ELR (cell line): ENCODE measurements at places on chromosomes 11 and 22.

DNA sequence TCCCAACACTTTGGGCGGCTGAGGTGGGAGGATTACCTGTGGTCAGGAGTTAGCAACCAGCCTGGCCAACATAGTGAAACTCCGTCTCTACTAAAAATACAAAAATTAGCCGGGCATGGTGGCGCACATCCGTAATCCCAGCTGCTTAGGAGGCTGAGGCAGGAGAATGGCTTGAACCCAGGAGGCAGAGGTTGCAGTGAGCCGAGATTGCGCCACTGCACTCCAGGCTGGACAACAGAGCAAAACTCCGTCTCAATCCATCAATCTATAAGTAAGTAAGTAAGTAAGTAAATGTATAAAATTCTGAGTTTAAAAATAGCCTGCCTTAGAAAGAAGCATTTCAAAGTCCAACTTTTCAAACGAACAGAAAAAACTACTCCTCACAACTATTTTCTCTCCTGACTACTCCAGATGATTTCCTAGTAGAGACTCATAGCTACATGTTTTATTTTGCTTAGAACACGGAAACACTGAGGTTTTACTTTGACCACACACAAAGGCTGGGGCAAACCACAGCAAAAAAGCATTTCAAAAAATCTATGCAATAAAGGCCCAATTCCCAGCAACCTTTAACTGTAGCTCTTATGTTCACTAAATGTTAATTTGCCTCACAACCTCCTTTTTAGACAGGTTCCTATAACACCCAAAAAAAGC, 16.3 kb downstream of the SPTY2D1 start:
- DNase-seq, result no peak

GRCh38 chr22:46195487-46196165, 45.3 kb downstream of the PPARA start:
- no peak for DNase-seq

GRCh38 chr22:44974454-44974853, 35.4 kb downstream of the PHF21B start:
- no peak for DNase-seq

DNA sequence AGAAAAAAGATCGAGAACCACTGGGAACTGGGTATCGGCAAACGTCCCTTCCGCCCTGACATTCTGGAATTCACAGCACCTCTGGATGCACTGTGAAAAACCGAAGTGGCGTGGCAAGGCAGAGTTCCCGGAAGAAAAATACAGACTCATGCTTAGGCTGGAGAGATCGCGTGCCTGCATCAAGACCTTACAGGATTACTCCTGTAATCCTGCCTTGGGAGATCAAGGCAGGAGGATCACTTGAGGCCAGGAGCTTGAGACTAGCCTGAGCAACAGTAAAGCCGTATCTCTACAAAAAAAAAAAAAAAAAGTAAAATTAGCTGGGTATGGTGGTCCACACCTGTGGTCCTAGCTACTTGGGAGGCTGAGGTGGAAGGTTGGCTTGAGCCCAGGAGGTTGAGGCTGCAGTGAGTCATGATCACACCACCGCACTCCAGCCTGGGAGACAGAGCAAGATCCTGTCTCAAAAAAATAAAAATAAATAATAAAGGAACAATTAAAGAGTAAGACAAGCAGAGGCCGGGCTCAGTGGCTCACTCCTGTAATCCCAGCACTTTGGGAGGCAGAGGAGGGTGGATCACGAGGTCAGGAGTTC, 19.9 kb upstream of the TEF start:
- peak; percentile 54 for DNase-seq

DNA sequence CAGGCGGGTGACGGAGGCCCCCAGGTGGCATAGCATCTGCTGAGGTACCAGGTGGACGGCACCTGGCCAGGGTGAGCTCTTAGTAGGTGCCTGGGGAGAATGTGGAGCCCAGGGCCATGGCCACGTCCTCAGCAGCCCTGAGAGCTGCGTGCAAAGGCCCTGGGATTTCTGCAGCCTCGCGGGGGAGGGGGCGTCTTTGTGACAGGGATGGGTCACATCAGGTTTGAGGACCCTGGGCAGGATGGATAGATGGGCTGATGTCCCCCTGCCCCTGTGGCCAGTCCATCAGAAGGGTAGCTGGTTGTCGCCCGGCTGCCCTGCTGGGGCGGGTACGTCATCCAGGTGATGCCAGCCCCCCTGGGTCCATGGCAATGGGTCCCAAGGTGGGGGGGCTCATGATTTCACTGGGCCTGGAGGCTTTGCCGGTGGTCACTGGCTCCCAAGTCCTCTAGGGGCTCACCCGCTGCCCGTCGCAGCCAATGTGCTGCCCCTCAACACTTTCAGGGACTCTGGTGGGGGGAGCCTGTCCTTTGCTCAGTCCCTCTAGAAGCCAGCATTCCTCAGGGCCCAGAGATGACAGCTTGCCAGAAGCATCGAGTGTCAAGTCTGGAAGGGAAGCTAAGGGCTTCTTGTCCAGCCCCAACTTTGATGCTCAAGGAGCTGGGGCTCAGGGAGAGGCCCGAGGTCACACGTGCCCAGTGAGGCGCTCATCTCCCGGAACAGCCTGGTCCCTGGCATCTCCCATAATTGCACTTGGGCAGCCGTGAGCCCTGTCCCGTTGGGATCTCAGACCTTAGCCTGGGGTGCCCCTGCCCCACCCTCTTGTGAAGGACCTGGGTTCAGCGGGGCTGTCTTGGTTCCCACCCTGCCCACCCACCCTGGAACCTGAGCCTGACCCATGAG, 777 bp downstream of the TBX10 start:
- no peak for DNase-seq

GRCh38 chr11:116829525-116830183, at the start of gene APOC3:
TSS of gene APOC3 (plus strand) at chr11:116829907. CDS start at chr11:116830583, 676 bp downstream.
- DNase-seq, result no peak

- peak; percentile 64 for DNase-seq
These were observed 55.6 kb downstream of the P4HA3 start for GRCh38 chr11:74255741-74256375.

GRCh38 chr22:42684462-42685195, 35.4 kb upstream of the CYB5R3 start:
- DNase-seq, result no peak

- no peak for DNase-seq
These were observed 90.4 kb downstream of the ARHGAP20 start for GRCh38 chr11:110621826-110622225.
